ENCODE measurements at places on chromosomes 6 and 20.

DNA sequence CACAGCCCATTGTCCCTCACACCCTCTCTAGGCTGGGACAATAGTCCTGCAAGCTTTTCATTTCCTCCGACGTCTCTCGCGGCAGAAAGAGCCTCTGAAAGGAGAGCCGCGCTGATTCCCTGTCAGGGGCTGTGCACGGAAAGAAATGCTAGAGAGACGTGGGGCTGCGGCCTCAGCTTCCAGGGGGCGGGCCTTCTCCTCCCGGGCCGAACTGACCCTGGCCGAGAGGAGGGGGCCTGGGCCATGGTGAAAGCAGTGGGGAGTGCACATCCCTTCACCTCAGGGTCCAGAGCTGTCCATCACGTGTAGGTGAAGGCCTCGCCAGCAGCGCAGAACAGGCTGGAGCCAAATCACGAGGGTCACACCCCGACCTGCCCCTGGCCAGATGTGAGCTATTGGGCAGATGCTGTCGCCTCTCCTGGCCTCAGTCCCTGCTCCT, 220.4 kb downstream of the TAF4 start:
- no peak for DNase-seq

DNA sequence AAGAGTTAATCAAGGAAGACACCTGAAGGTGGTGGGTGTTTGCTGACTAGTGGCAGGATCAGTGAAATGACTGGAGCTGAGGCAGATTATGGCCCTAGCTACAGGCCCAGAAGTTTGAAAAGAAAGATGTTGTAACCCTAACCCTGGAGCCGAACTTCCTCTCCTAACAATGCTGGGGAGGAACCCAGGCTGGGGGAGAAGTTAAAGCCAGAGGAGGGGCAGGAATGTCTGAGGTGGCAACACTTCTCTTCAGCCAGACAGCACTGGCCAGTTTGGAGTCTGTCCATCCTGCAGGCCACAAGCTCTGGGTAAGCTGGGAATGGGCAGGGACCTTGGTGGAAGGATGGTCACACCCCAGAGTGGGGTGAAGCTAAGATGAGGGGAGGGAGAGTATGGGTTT, at the start of gene LST1:
TSS of gene LST1 (plus strand) at position 270 of the 400 bp plus-strand sequence. CDS start 1,023 bp downstream, outside the sequence.
- DNase-seq: no peak

DNA sequence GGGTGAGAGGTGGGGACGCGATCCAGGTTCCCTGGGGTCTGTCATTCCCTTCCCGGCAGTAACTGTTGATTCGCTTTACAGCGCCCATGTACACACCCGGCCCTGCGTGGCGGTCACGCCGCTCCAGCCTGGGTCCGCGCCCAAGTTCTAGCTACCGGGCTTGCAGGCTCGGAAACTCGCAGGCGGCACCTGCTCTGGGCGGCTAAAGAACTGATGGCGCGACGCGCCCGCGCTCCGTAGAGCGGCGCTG, 1.4 kb upstream of the POU3F2 start:
- DNase-seq: no peak

DNA sequence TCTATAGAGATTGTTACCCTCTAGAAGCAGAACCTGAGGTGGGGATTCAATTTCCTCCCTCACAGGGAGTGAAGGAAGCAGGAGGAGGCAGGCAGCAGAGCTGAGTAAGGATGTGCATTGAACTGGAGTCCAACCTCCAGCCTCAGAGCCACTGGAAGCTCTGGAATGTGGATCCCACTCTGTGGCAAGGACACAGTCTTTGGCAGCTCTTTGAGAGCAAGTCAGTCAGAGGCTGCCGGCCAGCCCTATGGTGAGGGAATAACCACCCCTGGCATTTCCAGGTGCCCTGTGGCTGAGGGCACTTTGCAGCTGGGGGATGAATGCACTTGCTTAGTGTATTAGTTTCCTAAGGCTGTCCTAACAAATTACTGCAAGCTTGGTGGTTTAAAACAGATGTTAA, 37.2 kb downstream of the EBF4 start:
- DNase-seq: no peak

DNA sequence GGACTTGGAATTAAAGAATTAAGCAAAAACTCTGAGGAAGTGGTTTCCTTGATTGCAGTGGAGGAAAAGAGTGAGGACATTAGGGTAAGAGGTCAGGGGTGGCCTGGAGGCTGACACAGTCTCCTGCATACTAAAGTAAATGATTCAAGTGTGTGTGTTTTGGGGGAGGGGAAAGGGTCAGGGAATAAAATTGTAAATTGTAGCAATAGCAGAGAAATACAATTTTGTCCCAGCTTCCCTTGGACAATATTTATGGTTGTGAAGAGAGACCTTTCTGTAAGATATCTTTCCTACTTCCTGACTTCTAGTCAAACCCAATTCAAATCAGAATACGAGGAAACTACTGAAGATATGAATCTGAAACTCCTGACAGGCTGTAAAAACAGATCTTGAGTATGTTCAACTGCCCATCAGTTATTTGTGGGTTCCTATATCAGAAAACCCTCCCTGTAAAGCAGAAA, 143.4 kb upstream of the HMGN3 start:
- DNase-seq: no peak

DNA sequence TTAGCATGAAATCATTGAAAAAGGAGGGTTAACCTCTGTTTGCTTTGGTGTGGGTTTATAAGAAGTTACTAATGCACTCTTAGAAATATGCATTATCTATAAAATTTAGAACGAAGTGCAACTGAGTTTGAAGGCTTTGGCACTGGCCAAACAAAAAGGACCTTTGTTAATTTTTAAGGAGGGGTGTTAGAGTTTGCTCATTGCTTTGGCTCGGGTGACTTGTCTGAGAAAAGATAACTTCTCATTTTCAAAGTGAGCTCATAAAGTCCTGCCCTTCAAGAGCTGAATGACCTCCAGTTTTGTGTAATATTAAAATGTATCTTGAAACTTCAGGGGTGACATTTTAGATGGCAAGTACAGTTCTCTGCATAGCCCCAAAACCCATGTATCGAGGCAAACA, 25.9 kb downstream of the NEDD9 start:
- DNase-seq: no peak

GRCh38 chr20:18019068-18019467, 38.6 kb downstream of the OVOL2 start:
- DNase-seq: no peak

DNA sequence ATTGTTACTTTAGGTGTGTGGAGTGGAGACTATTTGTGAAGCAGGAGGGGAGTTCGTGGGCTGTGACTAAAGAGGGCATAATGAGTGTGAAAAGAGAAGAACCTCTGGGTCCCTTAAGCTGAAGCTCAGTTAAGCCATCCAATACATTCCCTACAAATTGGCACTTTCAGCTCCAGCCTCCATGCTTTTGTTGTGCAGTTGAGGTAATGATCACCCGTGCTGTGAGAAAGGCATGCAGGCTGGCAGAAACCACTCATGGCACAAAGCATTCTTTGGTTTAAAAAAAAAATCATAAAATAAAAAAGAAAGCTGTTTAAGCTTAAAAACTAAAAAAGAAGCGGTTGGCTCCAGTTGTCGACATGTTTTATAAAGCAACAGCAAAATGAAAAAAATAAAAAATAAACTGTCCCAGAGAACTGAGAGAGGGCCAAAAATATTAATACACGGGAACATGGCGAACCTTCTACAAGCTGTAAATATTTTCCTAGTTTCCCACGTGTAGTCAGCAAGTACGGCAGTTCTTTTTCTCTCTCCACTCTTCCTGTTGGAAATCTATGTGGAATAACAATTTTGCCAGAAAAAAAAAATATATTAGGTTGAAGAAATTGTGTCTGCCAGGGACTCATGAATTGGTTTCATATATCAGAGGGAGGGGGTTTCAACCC, 82.2 kb downstream of the ANKRD60 start:
- no peak for DNase-seq
